ENCODE measurements at places on chromosomes 2 and 18.

- DNase-seq = no peak
These were observed 95.7 kb downstream of the ASXL3 start for GRCh38 chr18:33673689-33674088.

DNA sequence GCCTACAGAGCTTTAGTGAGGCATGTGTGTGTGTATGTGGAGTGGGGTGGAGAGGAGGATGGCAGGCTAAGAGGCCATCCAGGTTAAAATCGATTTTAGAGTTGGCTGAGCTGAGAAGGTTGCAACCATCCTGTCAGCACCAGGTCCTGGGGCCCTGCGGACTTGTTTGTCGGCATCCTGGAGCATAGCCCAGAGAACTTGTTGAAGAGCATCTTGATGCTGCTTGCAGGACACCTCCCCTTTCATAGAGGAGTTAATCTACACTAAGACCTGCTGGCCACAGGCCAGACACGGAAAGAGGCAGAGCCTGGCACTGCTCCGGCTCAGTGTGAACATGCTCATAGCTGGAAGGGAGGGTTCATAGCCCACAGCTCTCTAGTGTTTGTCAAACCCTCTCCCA is 72.1 kb upstream of the RGPD5 start:
- no peak for DNase-seq

- DNase-seq = no peak
These were observed 51.8 kb downstream of the LPIN2 start for GRCh38 chr18:2960983-2961696.

DNA sequence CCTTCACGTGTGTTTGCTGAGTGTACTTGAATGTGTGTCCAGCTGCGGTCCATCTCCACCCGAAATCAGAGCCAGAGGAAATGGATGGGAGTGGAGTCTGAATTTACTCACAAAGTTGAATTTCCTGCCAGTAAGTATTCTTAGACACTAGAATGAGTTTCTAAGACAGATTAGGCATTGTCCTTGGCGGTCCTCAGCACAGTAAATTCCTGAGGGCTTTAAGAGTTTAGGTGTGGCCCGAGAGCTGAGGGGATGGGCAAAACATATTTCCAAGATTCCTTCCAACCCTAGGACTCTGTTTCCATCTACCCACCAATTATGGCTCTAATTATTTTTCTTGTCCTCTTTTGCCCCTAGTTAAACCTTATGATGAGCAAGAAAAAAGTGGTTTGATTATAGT is 90.3 kb upstream of the PHLPP1 start:
- no peak for DNase-seq

- no peak for DNase-seq
These were observed 908.2 kb downstream of the TSN start for GRCh38 chr2:122663620-122664019.

All from NCI-H1436 treated with DMSO at 0.1 percent for 48 hours (cell line).